ENCODE measurements at places on chromosomes 3 and 15.

DNA sequence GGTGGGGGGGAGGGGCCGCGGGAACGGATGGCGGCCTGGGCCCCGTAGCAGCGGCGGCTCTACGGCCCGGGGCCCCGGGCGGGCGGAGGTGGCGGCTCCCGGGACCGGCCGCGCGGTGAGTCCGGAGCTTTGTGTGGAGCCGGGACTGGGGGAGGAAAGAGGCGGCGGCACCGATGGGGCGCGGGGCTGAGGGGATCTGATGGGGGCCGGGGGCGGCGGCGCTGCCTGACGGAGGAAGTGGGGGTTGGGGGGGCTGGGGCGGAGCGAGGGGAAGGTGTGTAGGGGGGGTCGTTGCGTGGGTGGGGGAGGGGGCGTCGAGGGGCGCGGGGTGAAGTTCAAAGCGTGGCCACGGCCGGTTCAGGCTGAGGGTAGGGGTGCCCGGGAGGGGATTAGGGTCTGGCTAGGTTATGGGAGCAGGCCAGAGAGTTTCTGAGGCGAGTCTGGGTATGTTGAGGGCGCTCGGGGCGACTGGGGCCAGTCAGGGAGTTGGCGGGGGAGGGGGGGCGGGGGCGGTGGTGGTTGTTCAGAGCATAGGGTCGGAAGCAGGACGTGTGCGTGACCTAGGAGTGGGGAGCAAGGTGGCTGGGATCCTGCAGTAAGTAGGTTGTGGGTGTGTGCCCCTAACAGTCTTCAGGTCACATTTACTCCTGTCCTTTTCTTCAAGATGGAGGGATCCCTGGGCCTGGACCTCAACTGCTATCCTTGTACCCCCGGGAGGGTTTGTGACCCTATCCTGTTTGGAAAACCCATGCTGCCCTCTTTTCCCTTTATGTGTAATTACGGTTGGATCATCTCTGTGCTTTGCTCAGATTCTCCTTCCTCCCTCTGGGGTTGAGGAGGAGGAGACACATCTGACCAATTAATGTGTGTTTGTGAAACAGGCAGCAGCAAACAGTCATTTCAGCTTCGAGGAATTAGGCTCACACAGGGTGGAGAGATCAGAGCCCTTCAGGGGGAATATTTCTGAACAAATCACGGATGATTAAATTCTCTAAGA, 644 bp downstream of the ZNF609 start:
- H3K4me1 ChIP-seq = no peaks in the 10 kb centered on the region
- H3K36me3 ChIP-seq = no peaks in the 10 kb centered on the region
- peak overlapping the region; percentile 79 for H3K4me3 ChIP-seq
- no peak for DNase-seq
- H3K27ac ChIP-seq = no peak overlapping the region

- H3K36me3 ChIP-seq = no peaks in the 10 kb centered on the region
- DNase-seq = no peak
- H3K27ac ChIP-seq = no peak overlapping the region
- no peak overlapping the region for H3K4me3 ChIP-seq
- H3K4me1 ChIP-seq = peaks cover 1% of the 10 kb centered on the region
- no peaks in the 10 kb centered on the region for H3K27me3 ChIP-seq
Observed at GRCh38 chr3:25096536-25096935, 331.5 kb upstream of the RARB start.

- no peak overlapping the region for H3K4me3 ChIP-seq
- H3K36me3 ChIP-seq = no peaks in the 10 kb centered on the region
- H3K27ac ChIP-seq = no peak overlapping the region
- H3K27me3 ChIP-seq = no peaks in the 10 kb centered on the region
Observed at GRCh38 chr3:3089017-3089416, 21.2 kb downstream of the IL5RA start.

GRCh38 chr15:36644191-36644896, 64.9 kb downstream of the CDIN1 start:
- no peak for DNase-seq
- no peaks in the 10 kb centered on the region for H3K27me3 ChIP-seq
- 0 out of 2 replicates have a peak, but pooled peaks cover 1% of the 10 kb centered on the region for H3K4me1 ChIP-seq
- H3K36me3 ChIP-seq = no peaks in the 10 kb centered on the region

DNA sequence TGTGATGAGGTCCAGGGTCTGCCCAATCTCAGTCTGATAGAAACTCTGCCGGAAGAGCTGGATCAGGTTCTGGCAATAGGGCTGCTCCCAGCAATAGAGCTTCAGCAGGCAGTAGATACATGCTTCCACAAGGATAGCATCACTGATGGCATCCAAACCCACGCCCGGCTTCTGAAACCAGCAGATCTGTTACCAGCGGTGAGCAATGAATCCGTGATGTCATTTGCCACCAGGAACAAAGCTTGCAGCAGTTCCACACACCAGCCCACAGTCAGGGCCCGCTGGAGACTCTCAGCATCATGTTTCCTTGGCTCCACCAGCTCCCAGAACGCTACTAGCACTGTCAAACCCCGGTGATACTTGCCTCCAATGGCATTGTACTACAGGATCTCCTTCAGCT, 19.3 kb upstream of the TTBK2 start:
- H3K27me3 ChIP-seq = no peaks in the 10 kb centered on the region
- no peaks in the 10 kb centered on the region for H3K36me3 ChIP-seq
- H3K4me3 ChIP-seq = no peak overlapping the region
- H3K4me1 ChIP-seq = no peaks in the 10 kb centered on the region
- no peak for DNase-seq

Data from iPS DF 6.9 (cell line).